Tibial nerve (tissue), 4 donors: ENCODE measurements at places on chromosomes 1 and 21. TPM values are rescaled to one million over a fixed set of nuclear protein-coding genes. Genes with fewer than 3 reads are reported as not detected.

LRRC39 gene
- 0.39 TPM for total RNA-seq

GSTM3 gene
- 73.9 TPM for total RNA-seq

XKR8 gene
- total RNA-seq, result 7.4 TPM

UBL4B gene
- 0.42 TPM for total RNA-seq

CD244 gene
- total RNA-seq, result 0.63 TPM

NBPF20 gene
- total RNA-seq, result 1.9 TPM

COX20 gene
- 41.3 TPM for total RNA-seq

DDX59 gene
- 19.0 TPM for total RNA-seq

OR2L8 gene
- not detected for total RNA-seq

PPFIA4 gene
- total RNA-seq, result under 0.01 TPM

PRAMEF7 gene
- not detected for total RNA-seq

ABCB10 gene
- 27.3 TPM for total RNA-seq

KRTAP7-1 gene
- not detected for total RNA-seq

RGS18 gene
- total RNA-seq, result 7.2 TPM
